ENCODE measurements at places on chromosomes 3 and 15. TPM values are rescaled to one million over a fixed set of nuclear protein-coding genes. Genes with fewer than 3 reads are reported as not detected.
A peak's percentile ranks its signal among the peaks of the same experiment; 100 is the strongest.

The BMF gene
- 9.1 TPM for total RNA-seq

The ZNF501 gene
- total RNA-seq, result 4.1 TPM

DNA sequence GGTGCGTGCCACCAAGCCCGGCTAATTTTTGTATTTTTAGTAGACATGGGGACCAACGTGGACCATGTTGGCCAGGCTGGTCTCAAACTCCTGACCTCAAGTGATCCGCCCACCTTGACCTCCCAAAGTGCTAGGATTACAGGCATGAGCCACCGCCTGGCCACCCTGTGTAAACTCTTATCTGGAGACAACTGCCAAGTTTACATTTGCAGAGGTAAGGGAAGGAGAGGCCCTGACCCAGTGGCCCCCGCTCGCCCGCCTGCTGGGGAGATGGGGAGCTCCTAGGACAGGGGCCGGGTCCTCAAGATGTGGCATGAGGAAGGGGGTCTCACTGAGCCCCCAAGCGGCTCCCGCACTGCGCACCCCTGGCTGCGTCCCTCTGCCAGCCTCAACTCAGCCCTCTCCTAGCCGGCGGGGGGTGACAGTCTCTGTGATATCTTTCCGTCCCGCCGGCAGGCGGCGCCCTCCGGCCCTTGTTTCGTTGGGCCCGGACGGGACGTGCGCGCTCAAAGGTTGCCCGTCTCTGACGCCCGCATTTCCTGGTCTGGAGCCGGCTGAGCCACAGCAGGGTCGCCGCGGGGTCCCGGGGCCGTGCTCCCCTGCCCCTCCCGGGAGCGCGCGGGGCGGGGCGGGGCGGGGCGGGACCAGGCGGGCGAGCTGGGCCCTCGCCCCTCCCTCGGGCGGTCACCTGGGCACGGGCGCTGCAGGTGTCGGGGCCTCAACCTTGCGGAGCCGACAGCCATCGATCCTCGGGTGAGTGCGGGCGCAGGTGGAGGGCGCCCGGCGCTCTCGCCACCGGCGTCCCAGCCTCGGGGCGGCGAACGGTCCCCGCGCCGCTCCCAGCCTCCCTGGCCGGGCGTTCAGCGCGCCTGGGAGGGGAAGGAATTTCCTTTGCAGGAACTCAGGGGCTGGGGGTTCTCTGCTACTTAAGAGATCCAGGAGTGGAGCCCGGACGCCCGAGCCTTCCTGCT lies at the start of gene GPR160:
Gene GPR160, plus strand, starts transcription at position 533 of the 971 bp plus-strand sequence. CDS start 45,978 bp downstream, outside the sequence.
- DNase-seq, result peak; percentile 34

The GPR27 gene
- total RNA-seq, result 2.0 TPM

DNA sequence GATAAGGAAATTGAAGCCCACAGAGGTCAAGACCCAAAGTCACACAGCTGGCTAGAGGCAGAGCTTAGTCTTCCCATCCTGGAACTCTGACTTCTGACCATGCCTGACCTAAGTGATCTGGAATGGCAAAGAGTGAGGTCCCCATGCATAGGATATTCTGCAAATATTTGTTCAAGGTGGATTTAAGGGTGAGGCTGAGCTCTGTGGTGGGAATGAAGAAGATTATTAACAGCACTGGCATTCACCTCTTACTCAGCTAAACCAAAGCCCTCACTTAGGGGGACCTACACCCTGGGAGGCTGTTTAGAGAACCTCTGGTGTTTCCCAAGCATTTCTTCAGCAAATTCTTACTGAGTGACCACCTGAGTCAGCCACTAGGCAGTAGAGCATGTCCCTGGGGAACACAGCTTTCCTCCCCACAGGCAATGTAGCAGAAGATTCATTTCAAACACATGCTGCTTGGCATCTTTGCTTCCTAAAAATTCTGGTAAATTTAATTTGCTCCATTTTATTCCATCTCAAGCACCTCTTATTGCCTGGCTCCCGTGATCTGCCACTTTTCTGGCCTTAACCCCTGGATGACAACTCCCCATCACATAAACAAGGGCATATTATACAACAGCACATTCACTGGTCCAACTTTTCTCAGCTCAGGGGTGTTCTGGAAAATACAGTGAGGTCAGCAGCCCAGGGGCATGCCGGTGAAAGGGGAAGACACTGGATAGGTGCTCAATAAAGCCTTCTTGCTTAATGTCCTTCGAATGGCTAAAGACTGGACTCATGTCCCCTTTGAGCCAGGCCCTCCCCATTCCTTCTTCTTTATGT lies 176.0 kb downstream of the ABHD5 start:
- no peak for DNase-seq

The CAND2 gene
- total RNA-seq, result 2.8 TPM

- DNase-seq, result no peak
Measured at GRCh38 chr3:186219211-186219638, 110.3 kb upstream of the ETV5 start.

GRCh38 chr3:140844072-140844471 lies 97.6 kb upstream of the SLC25A36 start:
- DNase-seq, result no peak

GRCh38 chr3:184259878-184260723 lies 1.3 kb downstream of the CAMK2N2 start:
- DNase-seq, result no peak

The DNAH12 gene
- not detected for total RNA-seq

DNA sequence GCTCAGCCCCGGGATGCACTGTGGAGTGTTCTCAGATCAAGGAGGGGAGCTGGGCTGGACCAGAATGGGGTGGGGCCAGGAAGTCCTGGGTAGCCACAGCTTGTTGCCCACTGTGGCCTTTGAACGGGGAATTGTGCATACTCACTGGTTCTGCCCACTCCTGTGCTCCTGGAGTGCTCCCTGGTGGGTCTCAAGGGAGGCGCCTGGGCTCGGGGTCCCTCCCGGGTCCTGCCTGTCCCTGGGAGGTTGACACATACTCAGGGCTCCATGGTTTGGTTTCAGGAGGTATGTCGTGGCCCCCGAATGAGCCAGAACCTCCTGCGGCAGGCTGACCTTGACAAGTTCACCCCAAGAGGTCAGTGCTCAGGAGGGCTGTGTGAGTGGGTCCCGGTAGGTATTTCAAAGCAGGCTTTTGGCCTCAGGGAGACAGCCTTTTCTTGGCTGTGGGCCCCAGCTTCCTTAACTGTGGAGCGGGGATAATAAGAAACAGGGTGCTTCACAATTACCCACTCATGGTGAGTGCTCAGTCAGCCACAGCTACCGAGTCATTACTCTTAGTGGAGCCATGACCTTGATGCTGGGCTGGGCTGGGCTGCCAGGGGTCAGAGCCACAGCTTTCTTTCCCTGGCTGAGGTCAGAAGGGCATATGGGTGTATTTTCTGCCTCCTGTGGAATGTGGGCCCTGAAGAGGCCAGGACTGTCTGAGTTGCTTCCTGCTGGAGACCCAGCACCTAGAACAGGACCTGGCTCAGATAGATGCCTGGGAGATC lies 7.6 kb downstream of the DNAH1 start:
- DNase-seq, result no peak

GRCh38 chr3:23198801-23199200 lies 4.3 kb upstream of the UBE2E2 start:
- DNase-seq, result no peak

GRCh38 chr3:7263347-7264195 lies 402.7 kb downstream of the GRM7 start:
- DNase-seq, result no peak

- DNase-seq, result no peak
Measured at GRCh38 chr15:67002368-67002767, 63.0 kb upstream of the SMAD3 start.

The MME gene
- total RNA-seq, result 3.8 TPM

- DNase-seq, result no peak
Measured at GRCh38 chr15:90939756-90940155, 4.7 kb downstream of the UNC45A start.

The HESX1 gene
- 0.76 TPM for total RNA-seq

DNA sequence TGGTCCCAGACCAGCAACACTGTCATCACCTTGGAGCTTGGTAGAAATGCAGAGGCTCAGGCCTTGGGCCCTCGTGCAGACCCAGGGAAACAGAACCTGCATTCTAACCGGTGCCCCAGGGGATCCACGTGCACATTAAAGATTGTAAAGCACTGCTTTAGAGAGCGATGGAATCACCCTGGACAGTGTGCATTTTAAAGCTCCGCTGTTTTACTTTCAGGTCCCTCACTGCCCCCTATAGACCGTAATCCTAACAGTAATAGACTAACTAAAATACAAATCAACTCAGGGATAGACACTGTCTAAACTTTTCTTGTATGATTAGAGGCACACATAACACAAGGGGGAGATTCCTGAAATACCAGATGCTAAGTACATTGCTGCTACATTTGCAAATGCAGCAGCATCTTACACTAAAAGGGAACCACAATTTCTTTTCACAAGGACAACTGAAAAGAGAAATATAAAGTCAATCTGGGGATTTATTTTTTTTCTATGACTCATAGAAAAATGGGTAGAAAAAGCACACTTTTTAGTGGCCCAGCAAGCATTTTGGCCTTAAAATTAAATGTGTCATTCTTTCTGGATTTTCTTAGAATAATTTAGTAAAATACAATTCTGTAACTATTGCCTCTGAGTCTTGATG lies 10.5 kb upstream of the SH3GL3 start:
- DNase-seq, result no peak

DNA sequence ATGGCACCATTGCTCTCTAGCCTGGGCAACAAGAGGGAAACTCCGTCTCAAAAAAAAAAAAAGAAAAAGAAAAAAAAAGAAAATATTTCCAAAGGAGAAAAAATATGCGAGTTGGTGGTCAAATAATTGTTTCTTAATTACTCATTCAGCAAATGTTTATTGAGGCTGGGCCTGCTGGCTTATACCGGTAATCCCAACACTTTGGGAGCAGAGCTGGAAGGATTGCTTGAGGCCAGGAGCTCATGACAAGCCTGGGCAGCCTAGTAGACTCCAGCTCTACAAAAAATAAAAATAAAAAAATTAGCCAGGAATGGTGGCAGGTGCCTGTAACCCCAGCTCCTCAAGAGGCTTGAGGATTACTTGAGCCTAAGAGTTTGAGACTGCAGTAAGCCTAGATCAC lies 4.1 kb downstream of the KNL1 start:
- no peak for DNase-seq

The CHRM5 gene
- not detected for total RNA-seq

DNA sequence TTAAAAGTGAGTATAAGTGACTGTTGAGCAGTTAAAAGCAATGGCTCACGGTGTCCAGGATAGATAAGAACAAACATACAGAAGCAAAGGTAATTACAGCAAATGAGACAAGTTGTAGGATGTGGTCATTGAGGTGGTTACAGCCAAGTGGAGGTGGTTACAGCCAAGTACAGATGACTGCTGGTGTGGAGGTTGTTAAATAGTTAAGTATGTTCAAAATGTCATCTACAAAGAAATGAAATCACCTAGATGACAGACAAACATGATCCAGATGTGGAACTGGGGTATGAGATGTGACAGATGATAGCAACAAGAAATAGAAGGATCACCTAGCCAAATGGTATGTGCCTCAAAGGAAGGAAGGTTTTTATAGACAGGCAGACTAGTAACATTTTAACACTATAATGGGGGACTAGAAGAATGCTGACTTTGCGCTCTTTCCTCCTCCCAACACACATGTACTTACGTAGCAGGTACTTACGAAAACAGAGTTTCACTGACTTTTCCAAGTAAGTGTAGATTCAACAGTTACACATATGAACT lies 6.8 kb upstream of the ANKRD28 start:
- no peak for DNase-seq

DNA sequence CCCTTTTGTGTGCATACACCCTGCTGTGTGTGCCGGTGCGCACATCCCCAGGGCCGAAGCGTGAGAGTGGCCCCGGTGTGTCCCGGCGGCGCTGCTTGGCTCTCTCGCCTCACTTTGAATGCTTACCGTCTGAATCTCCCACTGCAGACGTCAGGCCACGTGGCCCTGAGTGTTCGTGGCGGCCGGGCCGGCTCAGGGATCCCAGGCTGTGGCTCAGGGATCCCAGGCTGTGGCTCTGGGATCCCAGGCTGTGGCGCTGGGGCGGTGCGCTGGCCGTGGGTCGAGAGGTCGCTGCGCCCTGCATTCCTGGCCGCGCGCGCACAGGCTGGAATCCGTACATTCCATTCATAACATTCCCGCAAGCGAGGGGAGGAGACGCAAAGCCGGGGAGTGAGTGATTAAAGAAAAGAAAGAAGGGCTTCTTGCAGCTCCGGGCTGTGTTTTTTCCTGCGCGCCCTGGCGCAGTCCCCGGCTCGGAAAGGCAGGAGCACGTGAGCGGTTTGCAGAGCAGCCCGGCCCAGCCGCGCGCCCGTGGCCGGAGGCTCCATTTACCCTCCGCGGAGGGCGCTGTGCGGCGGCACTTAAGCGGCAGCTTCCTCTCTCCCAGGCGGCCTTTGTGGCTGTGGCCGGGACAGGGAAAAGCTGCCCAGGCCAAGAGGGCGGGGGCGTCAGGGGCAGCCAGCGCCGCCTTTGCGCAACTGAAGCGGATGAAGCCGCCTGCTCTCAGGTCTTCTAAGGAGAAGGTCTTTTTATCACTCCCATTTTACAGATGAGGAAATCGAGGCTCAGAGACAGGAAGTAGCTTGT lies 87.0 kb upstream of the ALDH1L1 start:
- peak; percentile 47 for DNase-seq

DNA sequence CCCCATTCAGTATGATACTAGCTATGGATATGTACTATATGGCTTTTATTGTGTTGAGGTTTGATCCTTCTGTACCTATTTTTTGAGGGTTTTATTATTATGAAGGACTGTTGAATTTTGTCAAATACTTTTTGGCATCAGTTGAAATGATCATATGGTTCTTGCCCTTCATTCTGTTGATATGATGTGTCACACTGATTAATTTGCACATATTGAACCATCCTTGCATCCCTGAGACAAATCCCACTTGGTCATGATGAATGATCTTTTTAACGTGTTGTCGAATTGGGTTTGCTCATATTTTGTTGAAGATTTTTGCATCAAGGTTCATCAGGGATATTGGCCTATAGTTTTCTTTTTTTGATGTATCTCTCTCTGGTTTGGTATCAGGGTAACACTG lies 61.0 kb downstream of the RASA2 start:
- DNase-seq, result no peak

The RAD51 gene
- total RNA-seq, result 0.67 TPM

DNA sequence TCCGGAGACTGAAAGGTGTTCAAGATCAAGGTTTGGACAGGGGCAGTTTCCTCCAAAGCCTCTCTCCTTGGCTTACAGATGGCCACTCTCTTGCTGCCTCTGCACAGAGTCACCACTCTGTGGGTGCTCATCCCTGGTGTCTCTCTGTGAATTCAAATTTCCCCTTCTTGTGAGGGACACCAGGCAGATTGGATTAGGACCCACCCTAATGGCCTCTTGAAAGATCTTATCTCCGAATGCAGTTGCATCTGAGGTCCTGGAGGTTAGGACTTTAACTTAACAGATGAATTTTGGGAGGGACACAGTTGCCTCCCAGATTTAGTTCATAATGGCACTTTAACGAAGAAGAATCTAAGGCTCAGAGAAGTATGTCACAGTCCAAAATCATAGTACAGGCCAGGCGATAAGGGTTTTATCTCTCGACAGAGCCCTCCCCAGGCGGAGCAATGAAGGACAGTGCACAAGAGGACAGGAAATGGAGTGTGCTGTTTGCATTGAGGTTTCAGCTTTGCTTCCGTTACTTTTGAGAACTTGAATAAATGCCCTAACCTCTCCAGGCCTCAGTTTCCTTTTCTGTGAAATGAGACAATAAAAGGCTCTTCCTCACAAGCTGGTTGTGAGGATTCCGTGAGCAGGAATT lies 38.9 kb upstream of the KIF23 start:
- DNase-seq, result no peak
